ENCODE measurements at places on chromosomes 4 and X.

DNA sequence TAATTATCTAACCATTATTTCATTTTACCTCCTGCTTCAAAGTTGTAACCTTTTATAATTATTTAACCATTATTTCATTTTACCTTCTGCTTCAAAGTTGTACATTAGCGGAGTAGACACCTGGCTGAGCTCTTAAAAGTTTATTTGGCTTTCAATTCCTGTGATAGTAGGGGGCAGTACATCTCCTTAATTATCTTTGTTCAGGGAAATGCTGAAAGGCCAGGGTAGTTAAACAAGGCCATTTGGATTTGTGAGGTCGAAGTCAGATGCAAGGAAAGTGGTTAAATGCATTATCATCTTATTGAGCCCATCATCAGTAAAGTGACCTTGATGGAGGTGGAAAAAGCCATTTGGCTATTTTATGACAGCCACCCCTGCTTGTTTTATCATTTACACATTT lies 210.6 kb downstream of the TENM3 start:
- no peak for DNase-seq

GRCh38 chr4:97867557-97868091 lies 275.7 kb downstream of the STPG2 start:
- no peak for DNase-seq

DNA sequence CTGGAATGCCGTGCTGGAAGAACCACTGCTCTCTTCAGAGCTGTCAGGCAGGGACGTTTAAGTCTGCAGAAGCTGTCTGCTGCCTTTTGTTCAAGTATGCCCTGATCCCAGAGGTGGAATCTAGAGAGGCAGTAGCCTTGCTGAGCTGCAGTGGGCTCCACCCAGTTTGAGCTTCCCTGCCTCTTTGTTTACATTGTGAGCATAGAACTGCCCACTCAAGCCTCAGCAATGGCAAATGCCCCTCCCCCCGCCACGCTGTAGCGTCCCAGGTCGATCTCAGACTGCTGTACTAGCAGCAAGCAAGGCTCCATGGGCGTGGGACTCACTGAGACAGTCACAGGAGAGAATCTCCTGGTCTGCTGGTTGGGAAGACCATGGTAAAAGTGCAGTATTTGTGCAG lies 34.8 kb upstream of the MUC7 start:
- DNase-seq = no peak

- no peak for DNase-seq
These were observed 31.9 kb downstream of the JADE1 start for GRCh38 chr4:128841402-128841801.

DNA sequence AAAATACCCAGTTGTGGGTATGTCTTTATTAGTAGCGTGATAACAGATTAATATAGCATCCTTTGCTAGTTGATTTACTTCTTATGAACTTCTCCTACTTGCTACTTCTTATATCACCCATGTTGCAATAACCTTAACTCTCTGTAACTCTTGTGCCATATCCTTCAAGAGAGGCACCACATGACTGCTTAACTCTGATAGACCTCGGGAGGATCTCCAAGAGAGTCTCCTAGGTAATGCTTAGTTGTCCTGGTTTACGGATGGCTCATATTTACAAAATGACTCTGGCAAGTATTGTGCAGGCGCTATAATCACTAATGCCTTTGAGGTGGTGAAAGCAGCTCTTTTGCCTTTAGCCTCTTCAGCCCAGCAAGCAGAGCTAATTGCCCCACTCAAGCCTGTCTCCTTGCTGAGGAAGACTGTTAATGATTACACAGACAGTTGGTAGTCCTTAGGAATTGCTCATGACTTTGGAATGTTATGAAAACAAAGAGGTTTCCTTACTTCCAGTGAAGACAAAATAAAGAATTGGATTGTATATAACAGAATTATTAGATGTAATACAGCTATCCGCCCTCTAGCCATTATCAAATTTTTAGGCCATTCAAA lies 1305.8 kb downstream of the PCDH7 start:
- no peak for DNase-seq

GRCh38 chrX:88612870-88613329 lies 134.1 kb upstream of the CPXCR1 start:
- DNase-seq = no peak

GRCh38 chrX:16134936-16135335 lies 11.6 kb downstream of the GRPR start:
- no peak for DNase-seq

DNA sequence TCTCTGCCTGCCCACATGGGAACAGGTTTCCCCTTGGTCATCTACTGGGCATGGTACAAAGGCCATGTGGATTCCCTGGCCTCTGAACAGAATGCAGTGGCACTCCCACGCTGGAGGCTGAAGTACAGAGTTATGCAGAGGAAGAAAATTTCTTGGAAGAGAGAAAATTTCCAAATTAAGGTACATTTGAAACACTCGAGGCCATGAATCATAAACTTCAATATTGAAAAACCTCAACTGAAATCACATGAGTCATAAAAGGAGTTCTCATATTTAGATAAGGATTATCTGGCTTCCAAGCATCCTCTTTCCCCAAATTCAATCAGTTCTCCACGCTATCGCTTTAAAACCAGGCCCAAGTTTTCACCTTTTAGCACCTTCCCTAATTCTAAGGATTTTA lies 28.1 kb upstream of the TXK start:
- DNase-seq = no peak

- no peak for DNase-seq
These were observed 1383.3 kb upstream of the PCDH7 start for GRCh38 chr4:29336861-29337260.

DNA sequence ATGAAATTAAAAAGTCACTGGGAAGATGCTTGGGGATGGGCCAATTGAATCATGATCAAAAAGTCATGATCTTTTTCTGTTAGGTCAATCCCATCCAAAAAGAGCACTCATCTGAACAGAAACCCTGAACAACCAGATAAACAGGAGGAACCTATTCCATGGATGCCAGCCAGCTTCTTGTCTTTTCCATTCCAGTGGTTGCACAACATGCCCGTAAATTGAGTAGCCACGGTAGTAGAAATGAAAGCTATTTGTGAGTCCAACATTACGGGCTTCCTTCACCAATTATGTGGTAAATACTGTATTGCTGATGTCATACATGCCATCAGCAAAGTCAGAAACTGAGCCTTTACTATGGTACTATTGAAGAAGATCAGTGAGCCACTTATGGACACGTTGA lies 982.4 kb upstream of the HS3ST1 start:
- DNase-seq = no peak

DNA sequence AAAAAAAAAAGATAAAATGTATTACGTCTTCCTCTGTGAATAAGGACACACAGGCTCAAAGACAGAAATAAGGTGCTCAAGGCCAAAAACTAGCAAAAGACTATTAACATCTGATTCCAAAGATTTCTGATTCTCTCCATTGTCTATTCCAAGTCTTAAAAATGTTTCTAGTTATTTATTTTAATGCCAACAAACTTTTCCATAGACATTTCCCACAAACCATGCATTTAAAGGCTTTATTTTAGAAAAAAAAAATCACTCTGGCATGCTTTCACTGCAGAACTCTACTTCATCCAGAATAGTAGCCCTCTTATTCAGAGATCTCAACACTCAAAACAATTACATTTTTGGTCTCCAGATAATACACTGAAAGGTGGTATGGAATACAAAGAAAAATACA lies 545.0 kb upstream of the TENM3 start:
- no peak for DNase-seq

DNA sequence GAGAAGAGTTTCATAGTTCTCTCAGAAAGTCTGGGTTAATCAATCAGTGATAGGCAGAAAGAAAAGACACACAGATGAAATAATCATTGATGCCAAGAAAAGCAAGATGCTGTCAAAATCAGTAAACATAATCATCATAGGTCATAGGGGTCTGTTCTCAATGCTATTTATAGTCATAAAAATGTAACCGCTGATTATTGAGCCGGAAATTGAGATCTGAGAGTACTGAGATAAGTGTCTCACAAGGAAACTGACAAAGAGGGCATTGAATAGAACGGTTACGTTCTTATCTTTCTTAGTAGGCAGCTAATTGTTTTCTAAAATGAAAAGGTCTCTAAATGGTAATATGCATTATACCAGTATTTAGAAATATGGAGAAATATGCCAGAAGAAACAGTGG lies 1686.1 kb upstream of the AGA start:
- no peak for DNase-seq

DNA sequence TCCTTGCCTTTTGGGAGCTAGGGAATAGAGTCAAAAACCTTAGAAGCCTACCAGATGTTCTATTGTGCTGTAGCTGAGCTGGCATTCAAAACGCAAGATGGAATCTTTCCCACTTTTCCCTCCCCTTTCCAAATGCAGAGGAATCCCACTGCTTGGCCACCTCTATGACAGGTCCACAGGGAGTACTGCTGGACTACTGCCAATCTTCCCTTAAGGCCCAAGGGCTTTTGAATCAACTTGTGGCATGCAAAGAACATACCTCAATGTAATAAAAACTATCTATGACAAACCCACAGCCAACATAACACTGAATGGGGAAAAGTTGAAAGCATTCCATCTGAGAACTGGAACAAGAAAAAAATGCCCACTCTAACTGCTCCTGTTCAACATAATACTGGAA lies 139.2 kb upstream of the AGTR2 start:
- DNase-seq = no peak

DNA sequence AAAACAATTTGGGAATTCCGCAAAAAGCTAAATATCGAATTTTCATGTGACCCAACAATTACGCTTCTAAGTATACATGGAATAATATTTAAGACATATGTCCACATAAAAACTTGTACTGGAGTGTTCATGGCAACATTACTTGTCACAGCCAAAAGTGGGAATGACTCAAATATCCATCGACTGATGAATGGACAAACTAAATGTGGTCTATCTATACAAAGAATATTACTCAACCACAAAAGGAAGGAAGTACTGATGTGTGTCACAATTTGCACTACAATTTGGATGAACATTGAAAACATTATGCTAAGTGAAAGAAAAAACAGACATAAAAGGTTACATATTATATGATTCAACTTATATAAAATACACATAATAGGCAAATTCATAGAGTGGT lies 71.9 kb downstream of the AFF2 start:
- no peak for DNase-seq

DNA sequence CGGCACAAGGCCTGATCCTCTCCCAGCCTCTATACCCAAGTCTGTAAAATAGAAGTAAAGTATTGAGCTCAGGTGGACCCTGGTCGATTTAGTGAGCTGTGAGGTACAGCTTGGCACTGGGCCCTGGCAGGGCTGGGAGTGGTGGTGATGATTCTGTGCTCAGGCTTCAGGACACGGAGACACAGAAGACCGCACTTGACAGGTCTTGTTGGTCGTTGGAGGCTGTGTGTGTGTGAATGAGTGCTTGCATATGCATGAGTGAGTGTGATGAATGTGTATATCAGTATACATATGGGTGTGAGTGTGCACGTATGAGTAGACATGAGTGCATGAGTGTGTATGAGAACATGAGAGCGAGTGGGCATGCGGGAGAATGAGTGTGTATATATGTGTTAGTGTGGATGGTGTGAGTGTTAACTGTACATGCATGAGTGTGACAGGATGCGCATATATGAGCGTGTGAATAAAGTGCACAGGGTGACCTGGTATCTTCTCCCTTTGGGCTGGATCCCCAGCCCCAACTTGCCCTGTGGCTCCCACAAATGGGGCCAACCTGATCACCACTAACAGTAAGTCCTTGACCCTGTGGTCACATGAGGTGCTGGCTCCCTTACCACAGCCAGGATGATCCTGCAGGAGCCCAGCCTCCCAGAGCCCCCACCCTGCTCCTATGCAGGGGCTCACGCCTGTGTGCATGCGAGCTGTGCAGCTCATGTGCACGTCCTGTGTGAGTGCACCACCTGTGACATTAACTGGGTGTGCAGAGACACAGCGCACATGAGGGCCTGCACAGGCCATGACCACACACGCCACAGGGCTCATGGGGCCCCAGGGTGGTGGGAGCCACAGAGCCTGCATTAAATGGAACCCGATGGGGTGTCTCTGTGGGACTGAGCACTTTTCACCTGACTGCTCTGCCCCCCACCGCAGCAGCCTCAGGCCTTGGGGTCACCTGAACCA lies 20.8 kb downstream of the SH3BP2 start:
- no peak for DNase-seq

- no peak for DNase-seq
These were observed 29.9 kb upstream of the CXXC4 start for GRCh38 chr4:104524591-104524990.

- DNase-seq = no peak
These were observed 1.4 kb downstream of the GRIPAP1 start for GRCh38 chrX:49000636-49001035.

- DNase-seq = no peak
These were observed 26.2 kb upstream of the RHOH start for GRCh38 chr4:40170588-40170987.

DNA sequence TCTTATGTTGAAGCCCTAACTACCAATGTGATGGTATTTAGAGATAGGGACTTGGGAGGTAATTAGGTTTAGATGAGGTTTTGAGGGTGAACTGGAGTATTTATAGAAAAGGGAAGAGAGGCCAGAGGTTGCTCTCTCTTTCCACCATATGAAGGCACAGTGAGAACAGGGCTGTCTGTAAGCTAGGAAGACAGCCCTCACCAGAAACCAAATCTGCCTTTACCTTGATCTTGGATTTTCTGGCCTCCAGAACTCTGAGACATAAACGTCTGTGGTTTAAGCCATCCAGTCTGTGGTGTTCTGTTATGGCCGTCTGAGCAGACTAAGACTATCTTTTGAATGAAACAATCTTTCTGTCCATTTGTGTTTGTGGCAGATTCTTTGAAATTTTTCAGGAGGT lies 223.7 kb downstream of the PDHA2 start:
- no peak for DNase-seq

GRCh38 chrX:144801786-144802185 lies 445.5 kb upstream of the SPANXN1 start:
- DNase-seq = no peak

DNA sequence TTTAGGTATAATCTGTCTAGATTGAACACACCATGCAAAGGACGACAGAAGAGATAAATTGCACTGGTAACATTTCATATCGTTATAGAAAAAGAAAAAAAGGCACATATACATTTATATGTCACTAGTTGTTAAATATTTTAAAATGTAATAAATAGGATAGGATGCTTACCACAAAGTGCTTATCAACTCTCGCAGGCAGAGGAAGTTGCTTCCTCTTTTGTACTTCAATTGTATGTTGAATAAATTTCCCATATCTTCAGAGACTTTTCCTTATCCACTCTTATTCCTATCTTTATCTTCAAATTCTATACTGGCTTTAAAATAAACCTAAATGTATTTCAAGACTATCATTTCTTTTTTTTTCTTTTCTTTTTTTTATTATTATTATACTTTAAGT lies 163.3 kb upstream of the SPOCK3 start:
- no peak for DNase-seq

GRCh38 chr4:76206222-76206942 lies 7.2 kb downstream of the SCARB2 start:
- DNase-seq = no peak

GRCh38 chr4:156560701-156561100 lies 410.9 kb downstream of the PDGFC start:
- DNase-seq = no peak

- no peak for DNase-seq
These were observed 99.7 kb upstream of the SLC7A11 start for GRCh38 chr4:138341739-138342415.

Measured in right hindlimb (tissue), 1 donor.